Anterior cingulate cortex (tissue), 58 donors: ENCODE measurements at places on chromosomes 2 and 18.

- no peak for DNase-seq
These were observed 18.0 kb upstream of the CIDEA start for GRCh38 chr18:12236141-12236540.

DNA sequence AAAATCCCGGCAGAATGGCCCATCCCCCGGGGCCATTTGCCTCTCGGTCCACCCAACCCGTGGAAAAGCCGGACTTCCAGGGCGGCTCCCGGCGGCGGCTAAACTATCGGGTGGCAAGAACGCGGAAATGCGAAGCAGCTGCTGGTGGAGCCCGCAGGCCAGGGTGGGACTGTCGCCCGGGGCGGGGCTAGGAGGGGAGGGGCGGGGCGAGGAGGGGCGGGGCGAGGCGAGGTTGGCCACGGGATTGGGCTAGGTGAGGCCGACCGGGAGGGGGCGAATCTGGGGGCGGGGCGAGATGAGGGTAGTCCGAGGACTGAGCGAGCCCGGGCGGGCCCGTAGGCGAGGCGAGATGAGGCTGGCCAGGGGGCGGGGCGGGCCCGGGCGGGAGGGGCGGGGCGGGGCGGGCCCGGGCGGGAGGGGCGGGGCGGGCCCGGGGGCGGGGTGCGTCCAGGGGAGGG lies 315 bp upstream of the SLC66A3 start:
- peak; percentile 95 for DNase-seq

DNA sequence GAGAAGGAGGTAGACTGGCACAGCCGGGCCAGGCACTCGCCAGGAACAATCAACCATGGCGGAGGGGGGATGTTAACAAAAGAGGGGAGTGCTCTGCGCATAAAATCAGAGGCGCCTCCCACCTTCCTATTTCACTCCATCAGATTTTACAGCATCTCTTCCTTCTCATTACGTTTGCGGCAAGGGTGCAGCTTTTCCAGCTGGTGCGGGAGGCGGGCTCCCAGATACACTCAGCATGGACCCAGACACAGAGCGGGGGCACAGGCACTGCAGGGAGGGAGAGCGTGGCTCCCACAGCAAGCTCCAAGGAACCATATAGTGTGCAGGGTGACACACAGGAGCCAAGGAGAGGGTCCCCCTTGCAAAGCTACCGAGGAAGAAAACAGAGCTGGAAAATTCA lies 176.3 kb downstream of the EIPR1 start:
- no peak for DNase-seq

DNA sequence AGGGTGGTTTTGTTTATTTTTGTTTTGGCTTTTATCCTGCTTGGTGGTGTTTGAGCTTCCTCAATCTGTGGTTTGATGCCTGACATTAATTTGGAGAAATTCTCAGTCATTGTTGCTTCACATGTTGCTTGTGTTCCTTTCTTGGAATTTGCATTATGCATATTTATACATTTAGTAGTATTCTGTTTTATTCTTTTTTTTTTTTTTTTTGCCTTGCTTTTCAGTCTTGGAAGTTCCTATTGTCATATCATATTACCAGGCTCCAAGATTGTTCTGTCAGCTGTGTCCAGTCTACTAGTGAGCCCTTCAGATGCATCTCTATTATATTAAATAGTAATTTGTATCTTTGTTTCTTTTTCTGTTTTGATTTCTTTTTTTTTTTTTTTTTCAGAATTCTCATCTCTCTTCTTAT lies 77.0 kb downstream of the EPC2 start:
- DNase-seq, result no peak

DNA sequence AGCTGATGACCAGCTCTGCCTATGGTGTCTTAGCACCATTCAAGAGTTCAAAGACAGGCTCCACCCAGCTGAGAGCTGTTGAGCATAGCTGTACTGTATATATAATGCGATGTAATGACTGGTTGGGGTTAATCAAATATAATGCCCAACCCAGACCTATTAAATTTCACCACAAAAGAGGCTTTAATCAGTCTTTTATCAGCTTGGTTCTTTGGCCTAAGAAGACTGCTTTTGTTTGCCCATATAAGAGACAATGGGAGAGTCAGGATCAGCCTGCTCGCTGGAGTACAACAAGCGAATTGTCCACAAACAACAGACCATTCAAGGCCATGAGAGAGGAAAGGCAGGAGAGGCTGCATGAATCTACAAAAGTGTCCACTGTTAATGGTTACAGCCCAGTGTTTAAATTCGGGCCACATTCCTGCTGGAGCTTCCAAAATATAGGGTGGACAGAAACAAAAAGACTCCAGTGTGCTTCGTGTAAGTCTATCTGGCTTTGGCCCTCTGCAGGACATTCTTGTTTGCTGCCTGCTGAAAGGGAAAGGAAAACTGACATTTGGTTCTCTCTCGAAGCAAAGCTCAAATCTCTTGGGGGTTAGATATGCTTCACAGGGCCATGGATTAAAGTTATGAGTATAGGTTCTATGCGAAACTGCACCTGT lies 299.0 kb upstream of the FBXO11 start:
- DNase-seq, result peak; percentile 88

DNA sequence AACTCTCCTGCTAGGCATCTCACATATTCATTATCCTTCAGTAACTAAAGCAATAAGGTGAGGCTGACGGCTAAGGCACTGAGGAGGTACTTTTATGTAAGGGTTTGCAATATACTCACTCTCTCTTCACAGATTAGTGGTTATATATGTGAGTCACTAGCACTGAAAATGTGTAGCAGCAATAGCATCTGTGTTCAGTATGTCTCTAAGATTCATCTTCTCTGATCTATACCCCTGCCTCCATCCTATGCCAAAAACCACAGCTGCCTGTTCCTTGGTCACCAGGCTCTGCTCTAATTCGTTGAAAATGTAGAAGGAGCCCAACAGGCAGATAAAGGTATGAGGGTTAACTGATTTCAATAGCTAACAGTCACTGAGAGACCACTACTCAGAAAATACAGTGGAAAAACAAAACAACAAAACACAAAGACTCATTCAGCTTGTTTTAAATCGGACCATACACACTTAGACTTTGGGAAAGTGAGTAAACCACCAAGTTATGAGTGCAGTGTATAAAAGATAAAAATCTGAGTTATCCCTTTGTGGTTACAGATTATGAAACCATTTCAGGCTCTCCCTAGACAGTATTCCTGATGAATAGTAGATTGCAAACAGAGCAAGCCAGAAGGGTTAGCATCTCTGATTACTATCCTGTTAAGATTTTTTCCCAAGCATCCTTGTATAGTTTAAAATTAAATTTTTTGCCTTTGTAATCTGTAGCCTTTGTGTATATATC lies 75.3 kb upstream of the CYP26B1 start:
- DNase-seq, result no peak

DNA sequence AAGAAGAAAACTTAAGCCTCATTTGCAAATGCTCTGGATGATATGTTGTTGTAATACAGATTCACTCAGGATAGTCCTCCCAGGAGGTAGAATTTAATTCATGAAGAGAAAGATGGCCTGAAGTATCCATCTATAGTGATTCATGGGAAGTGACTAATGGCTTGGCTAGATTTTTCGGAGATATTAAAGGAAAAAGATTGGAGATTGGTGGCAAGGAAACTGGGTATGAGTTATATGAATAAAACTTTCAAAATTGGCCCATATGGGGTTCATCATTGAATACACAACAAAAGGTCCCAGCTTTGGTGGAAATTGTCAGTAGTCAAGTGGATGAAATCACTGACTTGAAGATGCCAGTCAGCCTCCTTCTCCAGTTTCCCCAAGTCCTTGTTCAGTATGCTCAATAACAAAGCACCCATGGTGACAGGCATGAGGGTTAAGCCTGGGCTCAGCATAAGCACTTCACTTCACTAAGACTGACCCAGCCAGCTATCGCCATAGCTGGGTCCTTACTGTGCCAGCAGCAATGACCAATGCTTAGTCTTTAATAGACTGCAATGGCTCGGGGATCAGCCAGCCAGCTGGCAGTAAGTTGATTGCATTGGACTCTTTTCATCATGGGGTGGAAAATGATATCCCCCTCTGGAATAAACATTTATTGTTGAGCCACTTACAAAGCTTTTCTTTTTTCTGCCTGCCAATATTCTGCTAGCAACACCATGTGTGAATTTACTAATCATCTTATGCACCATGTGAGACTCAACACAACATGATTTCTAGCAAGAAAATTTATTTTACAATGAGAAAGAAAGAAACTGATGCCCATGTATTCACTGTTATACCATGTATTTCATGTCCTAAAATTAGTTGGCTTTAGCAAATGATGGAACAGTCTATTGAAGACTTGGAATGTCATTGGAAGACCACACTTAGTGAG lies 176.6 kb upstream of the TACR1 start:
- DNase-seq, result no peak

- DNase-seq, result no peak
These were observed 8.5 kb upstream of the GMPPA start for GRCh38 chr2:219490186-219490585.

DNA sequence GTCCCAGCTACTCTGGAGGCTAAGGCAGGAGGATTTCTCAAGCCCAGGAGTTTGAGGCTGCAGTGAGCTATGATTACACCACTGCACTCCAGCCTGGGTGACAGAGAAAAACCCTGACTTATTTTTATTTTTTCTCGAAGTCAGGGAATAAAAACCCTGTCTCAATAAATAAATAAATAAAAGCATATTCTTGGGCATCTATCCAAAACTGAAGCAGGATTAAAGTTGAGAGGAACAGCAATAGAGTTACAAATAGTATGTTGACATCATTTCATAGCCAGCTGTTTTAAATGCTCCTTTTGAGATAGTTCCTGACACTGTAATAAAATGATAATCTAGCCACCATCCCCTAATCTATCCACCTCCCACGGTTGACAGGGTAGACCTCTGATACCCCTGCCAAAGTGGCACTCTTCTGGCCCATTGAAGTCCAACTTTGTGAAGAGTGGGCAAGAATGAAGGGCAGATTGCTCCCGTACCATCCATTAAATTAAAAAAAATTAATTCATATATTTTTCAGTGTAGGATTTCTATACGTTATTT lies 42.3 kb upstream of the LPIN2 start:
- no peak for DNase-seq

DNA sequence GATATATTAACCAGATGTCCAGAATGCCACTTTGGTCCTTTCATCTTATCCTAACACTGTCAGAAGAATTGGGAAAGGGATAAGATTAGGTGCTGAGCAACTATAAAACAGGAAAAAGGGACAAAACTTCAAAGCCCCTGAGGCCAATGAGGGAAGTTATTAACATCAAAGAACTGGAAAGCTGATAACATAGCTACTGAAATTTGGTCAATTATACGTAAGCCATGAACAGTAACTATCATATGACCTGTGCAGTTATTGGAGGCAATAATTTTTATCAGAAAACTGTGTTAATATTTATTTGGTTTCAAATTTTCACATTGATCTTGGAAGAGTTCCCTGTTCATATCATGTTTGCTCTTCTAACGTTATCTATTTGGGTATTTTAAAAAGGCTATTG lies 2.6 kb upstream of the REG3A start:
- DNase-seq, result no peak

GRCh38 chr2:45696708-45697107 lies 45.2 kb downstream of the PRKCE start:
- DNase-seq, result no peak

GRCh38 chr2:36658277-36658748 lies 38.2 kb upstream of the VIT start:
- DNase-seq, result no peak

GRCh38 chr2:143085125-143085784 lies 44.0 kb upstream of the ARHGAP15 start:
- no peak for DNase-seq

GRCh38 chr2:53708988-53709387 lies 58.6 kb upstream of the CHAC2 start:
- no peak for DNase-seq

DNA sequence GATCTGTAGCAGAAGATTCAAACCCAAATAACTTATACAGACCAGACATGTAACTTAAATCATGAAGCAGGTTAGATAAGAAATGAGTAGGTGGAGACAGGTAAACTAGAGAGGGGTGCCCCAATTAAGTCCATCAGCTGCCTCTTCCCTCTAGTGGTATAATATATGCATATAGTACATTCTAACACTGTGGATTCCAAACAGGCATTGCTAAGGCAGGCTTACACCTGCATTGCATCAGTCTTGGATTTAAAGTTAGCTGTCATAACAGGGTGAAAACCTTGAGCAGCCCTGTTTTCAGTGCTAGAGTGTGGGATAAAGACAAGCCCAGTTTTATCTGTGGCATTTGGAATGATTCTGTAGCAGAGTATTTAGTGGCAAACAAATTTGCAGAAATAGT lies 63.4 kb downstream of the NYAP2 start:
- DNase-seq, result no peak

GRCh38 chr2:21406386-21406785 lies 282.6 kb downstream of the TDRD15 start:
- no peak for DNase-seq

DNA sequence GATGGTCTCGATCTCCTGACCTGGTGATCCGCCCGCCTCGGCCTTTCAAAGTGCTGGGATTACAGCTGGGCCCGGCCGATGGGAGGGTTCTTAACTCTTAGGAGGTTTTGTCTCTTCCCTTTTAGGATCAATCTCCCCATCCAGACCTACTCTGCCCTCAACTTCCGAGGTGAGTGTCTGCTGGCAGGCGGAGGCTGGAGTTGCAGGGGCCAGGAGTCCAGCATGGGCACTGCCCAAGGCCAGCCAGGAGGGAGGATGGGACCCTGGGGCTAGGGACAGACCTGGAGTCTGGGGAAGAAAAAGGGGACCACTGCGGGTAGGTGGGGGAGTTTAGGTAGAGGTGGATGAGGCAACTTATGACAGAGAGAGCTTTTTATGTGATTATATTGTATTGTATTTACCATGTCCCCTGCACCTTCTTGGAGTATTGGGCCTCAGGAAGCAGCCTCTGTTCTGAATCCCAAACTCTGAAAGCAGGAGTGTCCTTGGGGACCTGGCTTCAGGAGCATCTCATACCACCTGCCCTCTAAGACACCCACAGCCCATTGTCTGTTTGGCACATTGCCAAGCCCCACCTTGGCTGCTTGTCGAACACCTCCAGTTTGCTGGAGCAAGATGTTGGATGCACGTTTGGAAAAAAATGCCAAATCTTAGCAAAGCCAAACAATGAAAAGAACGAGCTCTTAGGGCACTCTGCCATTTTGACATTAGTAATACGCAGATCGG lies 5.6 kb downstream of the DES start:
- DNase-seq, result no peak

DNA sequence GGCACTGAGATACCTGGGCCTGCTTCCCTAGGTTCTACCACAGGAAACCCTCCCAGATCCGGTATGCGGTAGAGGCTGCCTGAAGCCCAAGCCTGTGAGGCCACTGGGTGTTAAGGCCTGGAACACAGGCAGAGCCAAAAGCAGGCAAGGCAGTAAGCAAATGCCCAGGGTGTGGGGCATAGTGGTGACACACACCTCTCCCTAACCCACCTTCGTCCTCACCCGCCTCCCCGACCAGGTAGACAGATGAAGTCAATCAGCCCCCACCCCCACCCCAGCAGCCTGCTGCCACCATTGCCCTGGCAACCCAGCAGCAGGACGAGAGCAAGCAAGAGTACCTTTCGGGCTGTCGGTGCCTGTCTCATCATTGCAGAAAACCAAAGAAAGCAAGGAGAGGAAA lies 6.1 kb downstream of the DCTN1 start:
- DNase-seq, result peak; percentile 64

GRCh38 chr2:199979398-199979797 lies 24.0 kb downstream of the MAIP1 start:
- DNase-seq, result no peak
